ENCODE measurements at places on chromosomes 7 and 10. TPM values are rescaled to one million over a fixed set of nuclear protein-coding genes. Genes with fewer than 3 reads are reported as not detected.

DKK1 gene
- total RNA-seq: 66.2 TPM

DNA sequence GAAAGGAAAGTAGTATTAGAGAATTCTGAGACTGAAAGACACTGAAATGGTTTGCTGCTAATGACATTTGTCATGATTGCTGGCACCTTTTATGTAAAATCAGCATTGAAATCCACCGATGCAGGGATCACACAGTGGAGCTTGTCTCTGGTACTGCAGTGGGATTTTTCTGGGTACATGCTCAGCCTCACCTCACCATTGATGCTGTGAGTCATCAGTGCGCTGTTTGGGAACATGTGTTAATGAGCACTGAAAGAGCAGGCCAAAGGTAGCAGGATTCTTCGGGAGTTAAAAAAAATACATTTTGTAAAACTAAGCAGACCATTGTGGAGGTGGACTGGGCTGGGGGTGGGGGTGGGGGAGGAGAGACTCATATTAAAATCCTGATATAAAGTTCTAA, 174.9 kb downstream of the CREB5 start:
- DNase-seq: no peak

GNAT3 gene
- total RNA-seq: not detected

EMX2 gene
- 0.88 TPM for total RNA-seq

- DNase-seq: peak; percentile 25
Observed at GRCh38 chr10:74460812-74461211, 309.8 kb downstream of the ADK start.
